ENCODE measurements at places on chromosomes 1 and 21.

- DNase-seq: no peak
Observed at GRCh38 chr21:44294391-44295162, 5.3 kb upstream of the PFKL start.

DNA sequence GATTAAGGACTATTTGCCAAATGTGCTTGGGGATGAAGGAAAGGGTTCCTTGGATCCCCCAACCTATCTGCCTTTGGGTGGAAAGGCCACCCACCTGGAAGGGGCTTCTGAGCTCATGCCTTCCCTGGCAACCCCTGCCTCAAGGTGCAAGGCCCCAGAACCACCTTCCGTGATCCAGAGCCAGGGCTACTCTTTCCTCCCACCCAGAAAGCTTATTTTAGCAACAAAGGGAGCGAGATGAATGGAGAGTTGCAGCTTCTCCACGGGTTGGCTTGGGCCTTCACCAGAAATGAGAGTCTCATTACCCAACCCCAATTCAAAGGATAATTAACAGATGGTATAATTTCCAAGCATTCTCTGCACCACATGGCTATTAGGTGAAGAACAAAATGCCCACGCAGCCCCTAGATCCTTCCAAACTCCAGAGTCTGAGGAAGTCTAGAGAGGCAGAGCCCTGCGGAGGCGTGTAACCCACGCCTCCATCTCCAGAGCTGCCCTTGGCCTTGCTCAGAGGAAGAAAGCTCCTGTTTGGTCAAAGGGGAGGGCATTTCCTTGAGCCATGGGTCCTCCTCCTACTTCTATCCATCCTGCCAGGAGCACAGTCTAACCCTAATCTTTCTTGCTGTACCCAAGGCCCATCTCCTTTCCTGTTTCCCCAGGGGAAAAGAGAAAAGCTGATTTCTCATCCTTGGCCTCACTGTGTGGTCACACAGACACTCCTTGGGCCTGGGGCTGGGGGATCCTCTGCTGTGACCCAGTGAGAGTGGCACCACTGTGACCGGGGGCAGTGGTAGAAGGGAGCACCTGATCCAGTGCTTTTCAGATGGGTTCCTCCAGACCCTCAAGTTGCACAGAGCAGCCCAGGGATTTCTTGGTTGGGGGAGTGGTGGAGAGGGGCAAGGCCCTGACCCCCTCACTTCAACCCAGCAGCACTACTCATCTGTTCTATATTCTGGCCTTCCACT lies 1.7 kb upstream of the CELSR2 start:
- no peak for DNase-seq

GRCh38 chr1:46725736-46726108 lies 6.8 kb upstream of the EFCAB14 start:
- no peak for DNase-seq

GRCh38 chr1:165629151-165629550 lies 1.9 kb upstream of the MGST3 start:
- no peak for DNase-seq

DNA sequence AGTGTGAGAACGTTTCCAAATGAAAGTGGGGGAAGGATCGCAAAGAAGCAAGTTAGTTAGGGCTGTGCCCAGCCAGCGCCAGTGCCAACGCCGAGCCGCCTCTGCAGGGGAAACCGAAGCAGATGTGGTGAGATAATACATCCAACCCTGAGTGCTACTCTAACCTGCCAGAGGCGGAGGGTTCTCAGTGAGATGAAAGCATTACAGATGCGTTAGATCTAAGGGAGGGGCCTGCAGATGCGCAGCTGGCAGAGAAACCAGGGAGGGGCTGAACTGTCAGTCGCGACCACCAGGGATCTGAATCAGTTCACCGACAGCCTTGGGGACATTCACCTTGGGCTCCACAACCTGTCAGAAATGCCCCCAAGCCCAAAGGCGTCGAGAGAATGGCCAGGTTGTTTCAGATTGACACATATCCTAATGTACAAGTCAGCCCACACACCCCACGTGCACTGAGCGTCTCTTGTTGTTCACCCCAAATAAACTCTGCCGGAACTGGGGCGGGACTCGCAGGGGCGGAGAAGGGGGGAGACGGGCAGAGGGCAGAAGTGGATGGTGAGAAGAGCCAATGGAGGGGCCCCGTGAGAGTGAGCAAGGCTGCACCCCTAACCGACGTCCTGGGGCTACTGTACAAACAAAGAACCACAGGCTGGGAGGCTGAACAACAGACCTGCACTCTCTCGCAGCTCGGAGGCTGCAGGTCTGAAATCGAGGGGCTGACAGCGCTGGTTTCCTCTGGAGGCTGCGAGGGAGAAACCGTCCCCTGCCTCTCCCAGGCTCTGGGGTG lies 8.7 kb upstream of the UMODL1 start:
- no peak for DNase-seq

GRCh38 chr1:17886838-17887441 lies 131.8 kb downstream of the ACTL8 start:
- DNase-seq: no peak

DNA sequence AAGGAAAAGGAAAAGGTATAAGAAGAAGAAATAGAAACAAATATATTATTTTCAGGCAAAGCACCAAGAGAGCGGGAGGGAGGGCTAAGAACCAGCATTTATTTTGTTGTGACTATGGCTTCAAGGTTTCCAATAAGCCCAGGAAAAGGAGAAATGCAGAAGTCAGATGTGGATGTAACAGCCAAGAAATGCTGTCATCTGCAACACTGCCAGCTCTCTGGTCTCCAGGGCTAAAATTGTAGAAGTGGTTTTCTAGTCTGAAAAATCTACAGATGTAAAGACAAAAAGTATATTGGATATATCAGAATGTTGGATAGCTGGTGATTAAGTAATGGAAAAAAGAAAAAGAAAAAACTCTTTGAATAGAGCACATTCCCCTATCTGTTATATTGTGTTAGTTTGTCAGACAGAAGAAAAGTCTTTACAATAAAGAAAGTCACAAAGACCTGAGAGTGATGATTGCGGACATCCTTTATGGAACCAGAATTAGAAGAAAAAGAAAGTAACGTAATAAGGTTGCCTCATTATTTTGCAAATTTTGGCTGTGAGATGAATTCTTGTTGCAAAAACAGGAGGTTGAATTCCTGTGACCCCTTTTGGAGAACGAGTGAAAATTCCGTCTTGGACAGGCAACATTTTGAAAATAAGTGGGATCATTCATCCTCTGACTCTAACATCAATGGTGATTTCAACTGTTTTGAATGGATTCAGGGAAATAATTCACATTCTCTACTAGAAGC lies 938.1 kb downstream of the TTLL7 start:
- DNase-seq: no peak

- no peak for DNase-seq
Observed at GRCh38 chr1:202068596-202068995, 54.1 kb upstream of the GPR37L1 start.

- no peak for DNase-seq
Observed at GRCh38 chr1:32411261-32411660, 17.0 kb upstream of the BSDC1 start.

DNA sequence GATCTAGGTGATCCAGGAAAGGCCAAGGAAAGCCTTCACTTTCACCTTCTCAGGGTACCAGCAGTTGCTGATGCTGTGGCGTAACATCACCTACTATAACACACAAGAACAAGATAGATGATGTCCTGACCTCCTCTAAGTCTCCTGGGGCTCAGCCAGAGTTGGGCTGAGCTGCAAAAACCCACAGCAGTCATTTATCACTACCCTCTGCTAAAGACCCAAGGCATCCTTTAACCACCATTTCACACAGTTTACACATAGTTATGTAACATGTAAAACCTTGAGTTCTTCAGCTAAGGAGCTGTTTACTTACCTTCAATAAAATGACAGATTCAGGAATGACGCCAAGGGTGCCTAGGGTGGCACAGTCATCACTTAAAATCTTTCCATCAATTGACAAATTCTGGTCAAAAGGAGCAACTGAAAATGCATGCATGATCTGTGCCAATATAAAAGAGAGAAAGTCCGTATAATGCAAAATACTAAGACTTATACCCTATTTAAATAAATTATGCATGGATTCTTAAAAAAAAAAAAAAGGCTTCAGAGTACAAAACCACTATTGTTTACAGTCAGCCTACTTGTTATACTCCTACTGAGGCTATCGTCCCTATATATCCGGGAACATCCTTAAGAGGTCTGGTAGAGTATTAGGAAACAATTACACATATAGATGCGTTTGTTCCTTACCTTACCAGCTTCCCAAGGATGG lies 20.7 kb upstream of the RAP1GAP start:
- DNase-seq: no peak

- no peak for DNase-seq
Observed at GRCh38 chr1:2787163-2787911, 14.2 kb downstream of the TTC34 start.

GRCh38 chr1:226059709-226060108 lies 2.8 kb upstream of the H3-3A start:
- DNase-seq: no peak

DNA sequence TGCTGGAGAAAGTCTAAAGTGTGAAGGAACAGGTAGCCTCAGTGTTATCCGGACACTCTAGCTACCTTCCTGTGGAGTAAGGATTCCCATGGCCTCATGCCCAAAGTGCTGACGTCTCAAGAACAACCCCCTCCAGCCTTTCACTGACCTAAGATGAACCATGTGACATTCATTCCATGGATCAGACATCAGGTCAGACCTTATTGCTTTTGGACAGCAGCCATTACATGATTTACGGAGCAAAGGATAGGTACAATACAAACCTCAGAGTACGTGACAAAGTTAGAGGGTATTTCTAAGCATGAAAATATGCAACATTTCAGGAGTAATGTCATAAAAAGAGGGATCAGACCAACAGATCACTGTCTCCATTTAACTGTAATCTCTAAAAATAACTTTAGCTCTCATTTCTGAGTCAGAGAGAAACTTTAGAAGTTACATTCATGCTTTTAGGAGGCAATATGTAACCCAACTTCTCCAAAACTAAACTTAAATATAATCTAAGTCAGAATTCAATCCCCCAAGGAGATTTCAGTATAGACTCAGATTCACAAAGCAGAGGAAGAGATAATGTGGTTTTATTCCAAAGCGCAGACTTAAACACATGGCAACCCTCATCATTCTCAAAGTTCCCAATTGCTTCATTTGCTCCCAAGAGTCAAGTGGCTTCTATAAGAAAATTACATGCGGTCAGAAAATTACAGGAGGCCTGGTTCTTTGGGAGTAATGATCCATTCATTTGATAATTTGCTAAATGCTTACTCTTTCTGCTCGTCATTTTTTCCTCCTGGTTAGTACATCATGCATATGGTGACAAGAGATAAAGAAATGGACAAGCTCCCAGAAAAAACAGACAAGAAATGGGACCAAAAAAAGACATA lies 280.4 kb downstream of the SETD4 start:
- peak; percentile 95 for DNase-seq

DNA sequence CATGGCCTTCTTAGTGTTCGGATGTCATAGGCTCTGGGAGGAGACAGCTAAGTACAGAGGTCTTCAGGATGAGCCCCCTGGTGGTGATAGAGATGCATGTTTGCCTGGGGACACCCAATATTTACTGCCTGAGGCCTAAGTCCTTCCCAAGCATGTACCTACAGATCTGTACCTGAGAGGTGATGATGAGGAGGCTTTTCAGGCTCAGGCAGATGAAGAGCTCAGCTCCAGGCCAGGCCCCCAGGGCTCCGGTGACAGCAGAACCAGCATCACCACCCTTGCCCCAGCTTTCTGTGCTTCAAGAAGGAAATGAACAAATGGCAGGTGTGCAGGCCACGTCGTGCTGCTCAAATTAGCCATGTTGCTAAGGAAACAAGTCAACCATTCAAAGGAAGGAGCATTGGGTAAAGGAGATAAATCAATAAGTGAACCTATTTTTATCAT lies 21.1 kb downstream of the CACNA1E start:
- DNase-seq: no peak

DNA sequence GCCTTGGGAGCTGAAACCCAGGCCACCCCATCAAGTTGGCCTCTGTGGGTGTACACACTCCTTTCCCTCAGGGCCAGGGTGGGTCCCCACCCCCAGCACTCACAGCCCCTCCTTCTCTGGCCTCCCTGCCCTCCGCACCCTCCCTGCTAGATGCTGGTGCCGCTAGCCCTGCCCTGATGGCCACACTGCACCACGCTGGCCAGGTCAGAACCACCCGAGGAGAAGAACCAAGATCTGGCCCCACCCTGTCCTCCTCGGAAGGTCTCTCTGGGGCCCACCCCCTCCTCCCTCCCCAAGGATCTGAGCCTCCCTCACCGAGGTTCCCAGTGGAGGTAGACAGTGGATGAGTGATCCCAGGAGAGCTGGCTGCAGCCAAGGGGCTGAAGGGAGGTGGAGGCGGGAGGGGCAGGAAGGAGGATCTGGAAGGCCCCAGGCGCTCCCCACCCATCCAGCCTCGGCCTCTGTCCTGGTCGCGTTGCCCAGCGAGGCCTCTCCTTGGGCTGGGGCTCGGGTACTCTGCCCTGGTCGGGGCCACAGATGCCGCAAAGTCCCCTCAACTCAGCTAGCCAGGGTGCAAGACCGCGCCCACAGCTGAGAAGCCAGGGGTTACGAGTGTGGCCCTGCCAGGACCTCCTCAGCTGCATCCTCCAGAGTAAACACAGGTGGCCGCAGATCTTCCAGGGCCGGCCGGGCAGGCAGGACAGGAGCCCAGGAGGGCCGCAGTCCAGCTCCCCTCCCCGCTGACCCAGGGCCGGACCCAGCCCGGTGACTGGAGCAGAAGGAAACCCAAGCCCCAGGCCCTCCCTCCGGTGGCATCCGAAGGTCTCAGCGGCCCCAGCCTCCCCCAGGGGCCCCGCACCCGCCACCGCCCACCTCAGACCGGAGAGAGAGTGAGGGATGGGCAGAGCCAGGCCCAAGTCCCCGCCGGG lies 5.2 kb downstream of the B3GALT6 start:
- DNase-seq: no peak

DNA sequence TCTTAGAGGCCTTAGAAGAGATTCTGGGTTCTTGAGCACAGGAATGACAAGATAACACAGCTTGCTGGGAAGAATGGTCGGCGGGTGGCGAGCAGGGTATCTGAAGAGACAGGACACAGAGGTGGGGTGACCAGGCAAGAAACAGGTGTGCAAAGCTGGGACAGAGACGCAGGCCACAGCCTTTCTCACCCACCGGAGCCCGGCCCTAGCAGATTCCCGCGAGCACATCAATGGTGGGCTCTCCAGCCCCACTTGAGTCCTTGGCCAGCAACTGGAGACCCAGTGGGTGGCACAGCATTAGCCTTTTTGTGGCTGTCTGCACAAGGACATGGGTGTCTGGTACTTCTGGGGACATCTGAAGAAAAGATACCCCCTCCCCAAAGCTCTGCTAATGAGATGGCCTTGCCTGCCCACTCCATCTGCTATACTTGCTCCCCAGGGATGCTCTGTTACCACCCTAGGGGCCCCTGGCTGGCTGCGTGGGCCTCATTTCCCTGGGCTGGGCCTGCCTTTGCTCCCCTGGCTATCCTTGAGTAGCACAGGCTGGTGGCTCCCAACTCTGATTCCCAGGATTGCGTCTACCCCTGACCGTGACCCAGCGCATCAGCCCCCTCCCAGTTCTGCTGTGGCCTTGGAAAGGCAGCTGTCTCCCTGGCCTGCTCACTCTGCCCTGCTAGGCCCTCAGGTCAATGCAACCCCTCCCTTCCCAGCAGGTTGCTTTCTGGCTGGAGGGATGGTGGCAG lies 127.2 kb upstream of the ADAR start:
- DNase-seq: no peak

GRCh38 chr1:115728341-115728740 lies 40.2 kb downstream of the CASQ2 start:
- no peak for DNase-seq

GRCh38 chr1:246265481-246265880 lies 241.6 kb downstream of the SMYD3 start:
- DNase-seq: no peak

GRCh38 chr1:8854240-8854639 lies 24.2 kb downstream of the ENO1 start:
- no peak for DNase-seq

- DNase-seq: no peak
Observed at GRCh38 chr1:201409440-201409839, 10.3 kb upstream of the LAD1 start.

GRCh38 chr21:31945546-31945945 lies 72.7 kb downstream of the HUNK start:
- DNase-seq: peak; percentile 83
